ENCODE measurements at places on chromosomes 6 and 20. TPM values are rescaled to one million over a fixed set of nuclear protein-coding genes. Genes with fewer than 3 reads are reported as not detected.

- DNase-seq = no peak
Measured at GRCh38 chr6:100230953-100231316, 233.8 kb downstream of the SIM1 start.

DNA sequence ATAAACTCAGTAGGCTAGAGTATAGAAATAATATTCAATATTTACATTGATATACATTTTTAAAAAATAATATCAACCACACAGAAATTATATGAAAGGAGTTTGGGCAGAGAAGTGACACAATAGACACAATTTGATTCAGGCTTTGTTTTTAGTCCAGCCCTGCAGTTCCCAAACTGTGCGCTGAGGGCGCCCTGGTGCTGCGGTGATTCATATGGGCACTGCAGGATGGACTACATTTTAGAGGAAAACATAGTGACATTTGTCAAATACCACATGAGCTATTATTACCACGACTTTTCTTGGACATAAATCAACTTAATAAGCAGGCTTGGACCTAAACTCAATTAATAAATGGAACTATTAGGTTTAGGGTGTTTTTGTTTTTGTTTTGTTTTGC is 364.3 kb upstream of the ID4 start:
- DNase-seq = no peak

- no peak for DNase-seq
Measured at GRCh38 chr6:43310134-43310533, 1.5 kb upstream of the CRIP3 start.

GRCh38 chr20:21433329-21433890 is 36.1 kb upstream of the NKX2-4 start:
- DNase-seq = no peak

DNA sequence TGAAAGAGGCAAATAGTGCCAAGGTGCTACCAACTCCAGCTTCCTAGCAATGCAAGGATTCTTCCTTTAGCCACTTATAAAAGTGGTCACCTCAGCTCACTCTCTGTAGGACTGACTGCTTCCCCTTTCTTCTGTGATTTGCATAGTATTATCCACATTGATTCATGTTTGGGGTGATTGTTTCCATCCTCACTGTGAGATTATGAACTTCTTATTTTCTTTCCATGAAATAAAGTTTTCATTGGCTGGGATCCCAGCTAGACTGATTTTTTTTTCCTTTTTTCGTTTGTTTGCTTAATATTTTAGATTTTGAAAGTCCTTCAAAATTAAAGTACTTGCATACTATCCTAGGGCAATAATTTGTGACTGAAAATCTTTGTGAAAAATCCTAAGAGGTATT is 50.5 kb downstream of the EYA4 start:
- no peak for DNase-seq

DNA sequence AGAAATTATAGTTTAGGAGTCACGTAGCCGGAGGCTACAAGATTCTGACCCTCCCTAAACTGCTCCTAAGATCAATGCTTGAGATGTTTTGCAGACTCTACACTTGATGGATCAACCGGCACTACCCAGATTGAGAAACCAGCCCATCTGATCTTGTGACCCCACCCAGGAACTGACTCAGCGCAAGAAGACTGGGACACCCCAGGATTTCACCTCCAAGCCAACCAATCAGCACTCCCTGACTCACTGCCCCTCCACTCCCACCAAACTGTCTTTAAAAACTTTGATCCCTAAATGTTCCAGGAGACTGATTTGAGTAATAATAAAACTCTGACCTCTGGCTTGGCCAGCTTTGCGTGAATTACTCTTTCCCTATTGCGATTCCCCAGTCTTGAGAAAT is 99.8 kb downstream of the OPRM1 start:
- no peak for DNase-seq

RNF146 gene
- total RNA-seq = 9.0 TPM

SYNGAP1 gene
- 3.3 TPM for total RNA-seq
